Astrocyte of the cerebellum (primary cell): ENCODE measurements at places on chromosomes 11 and 22.

DNA sequence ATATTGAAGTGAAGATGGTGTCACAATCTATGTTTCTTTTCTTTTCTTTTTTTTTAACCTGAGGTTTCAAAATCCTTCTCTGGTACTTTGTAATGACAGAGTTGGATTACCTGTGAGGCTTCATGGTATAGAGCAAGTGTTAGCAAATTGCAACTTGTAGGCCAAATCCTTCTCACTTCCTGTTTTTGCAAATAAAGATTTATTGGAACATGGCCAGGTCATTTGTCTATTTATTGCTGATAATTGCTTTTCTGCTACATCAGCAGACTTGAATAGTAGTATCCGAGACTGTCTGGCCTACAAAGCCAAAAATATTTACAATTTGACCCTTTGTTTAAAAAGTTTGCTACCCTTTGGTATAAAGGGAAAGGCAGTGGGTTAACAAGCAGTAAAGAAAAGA lies 1059.4 kb upstream of the CCDC90B start:
- no peak for DNase-seq

- no peak for DNase-seq
Measured at GRCh38 chr11:121405646-121406045, 46.5 kb upstream of the SORL1 start.

DNA sequence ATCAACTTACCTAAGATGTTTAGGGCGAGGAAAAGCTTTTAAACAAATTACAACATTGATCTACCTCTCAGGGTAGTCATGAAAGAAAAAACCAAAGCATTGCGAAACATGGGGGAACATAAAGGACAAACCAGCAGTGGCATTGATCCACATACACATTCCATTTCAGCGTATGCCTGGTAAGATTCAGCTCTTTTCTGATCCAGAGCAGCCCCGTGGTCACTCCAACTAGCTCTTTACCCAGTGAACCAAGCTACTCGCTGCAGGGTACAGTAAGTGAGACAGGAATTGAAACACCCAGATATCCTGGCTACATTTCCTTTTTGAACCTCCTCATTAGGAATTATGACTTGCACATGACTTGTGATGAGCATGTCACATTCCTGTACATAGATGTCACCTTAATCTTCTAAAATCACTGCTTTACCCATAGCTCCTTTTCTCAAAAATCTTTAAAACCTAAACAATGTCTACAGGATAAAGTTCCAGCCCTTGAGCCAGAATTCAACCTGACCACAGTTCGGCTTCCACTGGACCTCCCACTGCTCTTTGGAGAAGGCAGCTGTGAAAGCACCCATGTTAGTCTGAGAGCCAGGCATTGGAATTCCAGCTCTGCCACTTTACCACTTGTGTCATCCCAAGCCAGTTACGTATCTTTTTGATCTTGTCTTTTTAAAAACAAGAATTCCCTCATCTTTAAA lies 42.9 kb upstream of the AKIP1 start:
- DNase-seq, result peak; percentile 74

- no peak for DNase-seq
Measured at GRCh38 chr11:61390161-61390560, 2.2 kb upstream of the TMEM216 start.
